HuH-7 (cell line): ENCODE measurements at places on chromosomes 3 and 15.

GRCh38 chr15:85289677-85290365 lies 90.6 kb upstream of the AKAP13 start:
- peak; percentile 43 for DNase-seq

- no peak for DNase-seq
These were observed 13.3 kb downstream of the CHST13 start for GRCh38 chr3:126537116-126537729.

GRCh38 chr3:185335799-185336198 lies 27.1 kb upstream of the MAP3K13 start:
- no peak for DNase-seq

GRCh38 chr15:82045179-82045891 lies 483 bp downstream of the MEX3B start:
- DNase-seq: peak; percentile 40

DNA sequence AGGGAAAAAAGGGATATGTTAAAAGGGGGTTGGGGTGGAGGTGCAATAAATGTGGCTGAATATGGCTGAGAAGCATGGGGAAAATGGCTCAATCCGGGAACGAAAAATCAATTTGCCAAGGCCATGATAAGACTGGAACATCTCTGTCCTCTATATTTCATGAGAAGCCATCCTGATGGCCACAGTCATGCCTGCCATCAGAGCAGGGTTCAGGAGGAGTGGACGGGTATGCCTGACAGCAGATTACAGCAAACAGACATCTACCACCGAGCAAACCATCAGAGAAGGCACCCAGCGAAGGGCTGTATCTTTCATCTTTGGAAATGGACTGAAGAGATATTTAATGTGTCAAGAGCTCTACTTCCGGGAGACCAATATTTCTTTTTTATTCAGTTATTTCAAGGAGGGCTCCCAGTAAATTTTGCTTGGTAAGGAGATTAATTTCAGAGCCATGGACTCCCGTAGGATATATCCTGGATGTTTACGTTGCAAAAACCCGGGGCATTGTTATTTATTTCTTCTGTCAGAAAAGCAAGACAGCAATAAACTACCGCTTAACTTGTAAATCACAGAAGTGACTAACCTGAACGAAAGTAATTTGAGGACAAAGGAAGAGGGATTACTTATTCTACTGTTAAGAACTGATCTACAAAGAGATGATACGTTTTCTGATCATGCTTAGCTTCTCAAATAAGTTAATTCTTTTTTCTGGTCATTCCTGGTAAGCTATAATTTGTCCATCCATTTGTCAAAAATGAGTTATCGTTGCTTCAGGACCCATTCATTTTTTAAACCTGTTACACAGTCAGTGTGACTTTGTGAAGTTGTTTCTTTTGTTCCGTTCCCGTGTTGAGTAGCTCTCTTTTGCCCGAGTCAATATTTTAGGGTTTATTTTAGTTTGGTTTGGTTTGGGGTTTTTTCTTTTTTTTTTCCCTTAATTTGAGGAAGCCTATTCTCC lies 80.6 kb upstream of the CHD2 start:
- DNase-seq: no peak

DNA sequence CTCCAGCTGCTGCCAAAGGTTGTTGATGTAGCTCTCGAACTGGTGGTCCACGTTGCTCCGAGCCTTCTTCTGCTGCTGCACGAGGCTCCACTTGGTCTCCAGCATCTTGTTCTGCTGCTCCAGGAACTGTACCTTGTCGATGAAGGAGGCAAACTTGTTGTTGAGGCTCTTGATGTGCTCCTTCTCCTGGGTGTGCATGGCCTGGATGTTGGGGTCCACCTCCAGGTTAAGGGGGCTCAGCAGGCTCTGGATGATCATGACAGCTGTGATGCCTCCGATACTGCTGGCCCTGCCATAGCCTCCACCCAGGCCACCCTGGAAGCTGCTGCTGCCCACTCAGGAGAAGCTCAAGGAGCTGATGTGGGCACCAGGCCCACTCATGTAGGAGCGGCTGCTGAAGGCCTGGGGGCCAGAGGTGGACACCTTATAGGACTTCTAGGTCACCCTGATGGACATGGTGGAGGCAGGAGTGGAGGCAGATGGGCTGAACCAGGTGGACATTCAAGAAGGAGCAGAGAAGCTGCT lies 14.9 kb upstream of the PSTPIP1 start:
- no peak for DNase-seq

- no peak for DNase-seq
These were observed 93.6 kb upstream of the OSTN start for GRCh38 chr3:191105418-191105817.

DNA sequence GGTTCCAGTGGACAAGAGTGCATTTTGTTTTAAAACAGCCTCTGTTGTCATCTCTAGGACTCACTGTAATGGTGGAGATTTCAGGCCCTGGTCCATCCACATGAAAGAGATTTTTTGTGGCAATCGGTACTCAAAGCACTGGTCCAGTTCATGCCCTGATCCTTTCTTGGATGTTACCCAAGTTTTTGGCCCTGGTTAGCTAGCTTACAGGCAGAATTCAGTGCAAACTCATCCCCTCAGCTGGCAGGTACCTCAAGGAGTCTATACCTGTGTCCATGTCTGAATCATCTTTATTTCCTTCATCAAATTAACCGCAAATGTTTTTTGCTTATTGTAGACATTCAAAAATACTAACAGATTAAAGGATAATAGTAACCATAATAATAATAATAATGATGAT lies 13.7 kb upstream of the MEF2A start:
- no peak for DNase-seq

DNA sequence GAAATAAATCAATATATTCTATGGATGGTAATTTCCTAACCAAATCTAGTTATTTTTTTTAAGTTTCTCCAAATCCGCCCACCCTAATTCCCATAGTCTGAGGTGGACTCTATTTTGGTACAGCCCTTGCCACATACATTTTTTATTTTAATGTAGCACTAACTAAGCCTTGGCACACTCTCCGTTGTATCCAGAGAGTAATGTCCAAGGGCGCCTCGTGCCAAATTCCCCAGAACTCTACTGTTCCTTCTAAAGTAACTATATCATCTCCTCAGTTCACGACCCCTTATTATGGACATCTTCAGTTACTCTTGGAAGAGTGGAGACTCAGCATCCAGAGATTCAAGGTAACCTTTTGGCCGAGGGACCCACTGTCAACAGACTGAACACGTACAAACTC lies 1.3 kb downstream of the VGLL3 start:
- DNase-seq: no peak

- peak; percentile 4 for DNase-seq
These were observed 66.4 kb downstream of the PTPRG start for GRCh38 chr3:61627768-61628185.

- no peak for DNase-seq
These were observed 78.6 kb downstream of the WDR49 start for GRCh38 chr3:167575000-167575600.

DNA sequence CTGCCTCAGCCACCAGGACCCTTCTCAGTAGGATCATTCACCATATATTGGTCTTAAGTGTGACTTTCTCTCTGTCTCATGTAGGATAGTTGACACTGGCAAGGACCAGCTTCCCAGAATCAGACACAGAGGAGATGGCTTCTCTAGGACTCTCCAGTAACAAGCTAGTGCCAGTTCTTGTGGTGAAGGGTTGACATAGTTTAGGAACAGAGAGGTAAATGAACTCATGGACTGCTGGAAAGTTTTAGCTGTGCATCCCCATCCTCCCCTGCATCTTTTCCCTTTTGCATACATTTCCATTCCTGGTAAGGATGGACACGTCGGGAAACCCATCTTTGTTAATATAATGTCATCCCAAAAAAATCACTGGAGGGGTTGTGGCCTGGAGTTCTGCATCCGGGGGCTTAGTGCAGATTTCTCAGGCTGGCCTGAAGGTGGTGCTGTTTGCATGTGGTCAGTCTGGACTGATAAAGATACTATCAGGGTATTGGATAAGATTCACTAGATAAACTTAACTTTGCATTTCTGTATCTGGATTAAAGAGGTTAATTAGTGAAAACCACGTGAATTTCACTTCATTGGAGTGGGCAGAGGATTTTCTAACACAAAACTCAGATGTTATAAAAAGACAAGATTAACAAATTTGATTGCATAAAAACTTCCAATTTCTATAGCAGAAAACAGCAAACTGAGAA lies 110.8 kb downstream of the TBC1D2B start:
- DNase-seq: peak; percentile 82

- no peak for DNase-seq
These were observed 163.4 kb upstream of the IGF1R start for GRCh38 chr15:98484914-98485313.

DNA sequence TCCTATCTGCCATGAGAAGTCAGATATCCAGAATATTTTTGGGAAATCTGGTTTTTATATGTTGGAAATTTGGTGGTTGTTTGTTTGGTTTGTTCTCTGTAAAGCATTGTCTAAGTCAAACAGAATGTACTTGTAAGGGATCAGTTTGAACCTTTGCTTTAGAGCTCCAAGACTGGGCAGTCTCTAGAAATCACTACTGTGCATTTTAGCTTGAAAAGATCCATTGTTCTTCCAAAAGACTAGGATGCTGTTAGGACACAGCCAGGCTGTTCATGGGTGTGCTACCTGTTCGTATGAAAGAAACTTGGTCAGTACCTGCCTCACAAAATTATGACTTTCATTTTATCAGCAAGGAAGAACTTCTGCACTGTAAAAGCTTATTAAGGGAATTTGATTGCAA lies 182.6 kb downstream of the WDR72 start:
- DNase-seq: no peak

- DNase-seq: no peak
These were observed 7.0 kb upstream of the ATP8B4 start for GRCh38 chr15:50126072-50126471.

DNA sequence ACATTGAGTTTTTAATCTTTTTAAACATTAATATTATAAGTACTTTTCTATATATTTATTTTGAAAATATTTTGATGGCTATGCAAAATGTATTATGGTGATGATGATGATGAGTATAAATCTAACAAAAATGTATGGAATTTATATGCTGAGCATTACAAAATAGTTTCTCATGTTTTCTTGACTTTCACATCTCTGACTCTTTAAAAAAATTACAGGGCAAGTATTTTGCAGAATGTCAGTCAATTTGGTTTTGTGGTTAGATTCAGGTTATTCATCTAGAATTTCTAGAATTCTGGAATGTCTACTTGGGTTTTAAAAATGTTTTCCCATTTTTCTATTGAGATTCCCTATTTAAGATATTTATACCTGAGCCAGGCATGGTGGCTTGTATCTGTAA lies 41.7 kb upstream of the ANP32A start:
- DNase-seq: no peak

GRCh38 chr15:99556578-99556977 lies 9.2 kb upstream of the MEF2A start:
- DNase-seq: no peak

DNA sequence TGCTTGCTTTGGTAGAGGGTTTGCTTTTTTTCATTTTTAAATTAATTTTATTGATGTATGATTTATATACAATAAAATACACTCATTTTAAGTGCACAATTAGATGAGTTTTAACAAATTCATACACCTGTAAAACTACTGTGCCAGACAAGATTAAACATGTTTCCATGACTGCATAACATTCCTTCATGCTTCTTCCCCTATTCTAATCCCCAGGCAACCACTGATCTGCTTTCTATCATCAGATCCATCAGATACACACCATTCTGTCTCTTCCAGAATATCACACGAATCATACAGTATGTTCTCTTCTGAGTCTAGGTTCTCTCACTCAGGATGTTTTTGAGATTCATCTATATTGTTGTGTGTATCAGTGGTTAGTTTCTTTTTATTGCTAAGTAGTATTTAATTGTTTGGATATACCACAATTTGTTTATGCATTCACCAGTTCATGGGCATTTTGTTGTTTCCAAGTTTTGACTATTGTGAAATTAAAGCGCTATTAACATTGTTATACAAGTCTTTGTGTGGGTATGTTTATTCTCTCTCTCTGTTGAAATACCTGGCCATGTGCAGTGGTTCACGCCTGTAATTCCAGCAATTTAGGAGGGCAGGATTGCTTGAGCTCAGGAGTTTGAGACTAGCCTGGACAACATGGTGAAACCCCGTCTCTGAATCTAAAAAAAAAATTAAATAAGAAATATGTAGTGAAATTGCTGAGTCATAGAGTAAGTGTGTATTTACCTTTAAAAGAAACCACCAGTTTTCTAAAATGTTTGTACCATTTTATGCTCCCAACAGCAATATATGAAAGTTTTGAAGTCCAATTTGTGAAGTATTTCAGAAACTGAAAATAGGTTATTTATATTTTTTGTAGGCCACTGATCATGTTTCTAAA lies 7.0 kb upstream of the TFG start:
- no peak for DNase-seq

DNA sequence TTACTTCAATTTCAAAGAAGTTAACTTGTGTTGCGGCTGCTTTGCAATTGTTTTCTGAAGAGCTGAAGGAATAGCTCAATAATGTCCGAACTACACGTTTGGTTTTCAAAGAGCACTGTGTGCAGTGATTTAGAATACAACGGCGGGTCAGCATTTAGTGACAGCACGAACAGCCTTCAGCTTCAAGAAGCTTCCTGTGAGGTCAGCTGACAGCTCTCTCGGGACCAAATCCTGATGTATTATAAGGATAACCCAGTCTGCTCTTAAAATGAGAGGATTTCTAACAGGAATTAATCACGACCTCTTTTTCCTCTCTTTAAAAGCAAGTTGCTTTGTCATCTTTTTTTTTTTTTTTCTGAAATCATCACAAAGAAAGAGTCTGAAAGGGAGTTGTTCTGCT lies 97.9 kb upstream of the UNC13C start:
- no peak for DNase-seq

DNA sequence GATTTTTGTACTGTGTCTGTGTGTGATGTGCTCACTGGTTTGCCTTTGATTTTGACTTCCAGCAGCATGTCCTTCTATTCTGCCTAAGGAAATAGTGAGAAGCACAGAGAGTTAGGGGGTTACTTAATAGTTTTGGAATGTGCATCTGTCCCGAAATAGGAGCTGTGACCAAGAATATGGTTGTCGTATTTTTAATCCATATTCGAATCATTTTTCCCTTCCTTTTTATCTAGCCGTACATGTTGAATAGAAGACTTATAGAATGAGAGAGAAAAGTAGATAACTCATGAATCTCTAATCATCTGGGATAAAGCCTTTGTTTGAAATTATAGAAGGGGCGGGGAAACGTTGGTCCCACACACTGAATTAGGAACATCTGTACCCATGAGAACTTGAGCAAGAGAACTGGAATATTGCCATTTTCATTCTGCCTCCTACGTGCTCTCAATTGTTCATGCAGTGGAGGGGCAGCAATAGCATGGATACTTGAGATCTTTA lies 23.6 kb downstream of the CRTC3 start:
- DNase-seq: no peak
